ENCODE measurements at places on chromosomes 4 and X.

DNA sequence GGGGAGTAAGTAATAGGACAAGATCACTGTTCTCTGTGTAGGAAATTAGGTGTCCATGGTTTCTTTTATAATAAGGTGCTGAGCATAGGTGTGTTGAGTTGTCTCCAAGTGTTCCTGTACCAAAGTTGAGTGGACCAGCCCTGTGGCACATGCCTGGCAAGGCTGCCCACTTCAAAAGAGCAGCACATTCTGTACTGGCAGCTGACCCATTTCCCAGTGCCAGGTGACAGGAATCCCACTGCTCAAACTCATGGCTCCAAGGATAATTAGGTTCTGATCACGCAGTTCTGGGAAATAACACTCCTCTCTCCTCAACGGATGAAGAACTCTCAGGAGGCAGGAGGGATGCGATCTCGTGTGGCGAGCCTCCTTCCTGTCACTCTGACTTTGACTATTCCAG is 12.8 kb upstream of the LGI2 start:
- DNase-seq: no peak

DNA sequence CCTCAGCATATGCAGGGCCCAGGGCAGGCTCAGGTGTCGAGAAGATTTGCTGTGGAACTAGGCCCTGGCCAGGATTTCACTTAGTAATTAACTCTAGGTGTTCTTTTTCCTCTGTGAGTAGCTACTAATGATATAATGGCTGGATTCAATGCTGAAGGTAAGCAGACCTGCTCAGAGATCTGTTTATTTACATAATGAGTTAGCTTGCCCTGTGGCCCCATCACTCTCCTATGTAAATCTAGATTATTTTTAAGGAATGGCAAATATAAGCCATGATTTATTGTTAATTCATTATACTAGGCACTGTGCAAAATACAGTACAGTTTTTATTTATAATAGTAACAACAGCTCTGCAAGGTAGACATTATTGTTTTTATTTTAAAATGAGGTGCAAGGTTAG is 117.2 kb downstream of the IRF2 start:
- DNase-seq: no peak

DNA sequence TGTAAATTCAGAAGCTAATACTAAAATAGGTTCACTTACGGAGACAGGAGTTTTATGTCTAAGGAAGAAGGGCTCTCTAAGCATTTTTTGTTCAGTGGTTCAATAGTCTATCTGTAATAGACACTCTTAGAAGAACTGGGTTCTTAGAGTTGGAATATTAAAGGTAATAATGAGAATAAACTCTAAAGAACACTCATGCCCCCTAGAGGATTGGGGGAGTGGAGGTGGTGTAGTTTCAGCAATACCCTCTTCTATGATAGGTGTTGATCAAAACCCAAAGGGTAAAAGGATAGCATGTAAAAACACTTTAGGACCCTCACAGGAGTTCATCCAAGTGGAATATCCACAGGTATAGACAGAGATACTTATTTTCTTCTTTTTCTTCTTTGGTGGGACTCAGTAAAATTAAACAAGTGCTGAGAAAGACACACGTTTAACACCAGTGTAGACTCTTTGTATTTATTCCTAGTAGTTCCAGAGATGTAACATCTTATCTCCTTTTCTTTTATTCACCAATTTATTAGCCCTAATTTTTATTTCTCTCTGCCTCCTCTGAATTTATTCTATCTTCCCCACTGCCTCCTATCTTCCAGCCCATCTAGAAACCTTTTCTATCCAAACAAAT is 25.7 kb upstream of the MND1 start:
- DNase-seq: peak; percentile 35

DNA sequence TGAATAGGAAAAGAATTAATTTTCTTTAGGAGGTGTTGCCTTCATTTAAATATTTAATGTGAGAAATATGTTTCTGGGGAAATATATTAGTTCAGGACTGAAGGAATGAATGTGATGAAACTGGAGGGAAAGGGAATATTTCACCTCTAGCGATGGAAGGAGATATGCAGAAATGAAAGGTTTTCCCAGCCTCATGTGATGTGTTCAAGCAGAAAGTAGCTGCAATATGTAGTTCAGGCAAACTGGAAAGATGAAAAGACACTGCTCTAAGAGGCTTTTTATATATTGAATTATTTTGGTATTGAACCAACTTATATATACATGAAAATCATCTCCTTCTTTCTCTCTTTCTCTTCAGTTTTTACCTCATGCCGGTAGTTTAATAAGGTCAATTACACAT is 3.4 kb downstream of the GRID2 start:
- DNase-seq: no peak

DNA sequence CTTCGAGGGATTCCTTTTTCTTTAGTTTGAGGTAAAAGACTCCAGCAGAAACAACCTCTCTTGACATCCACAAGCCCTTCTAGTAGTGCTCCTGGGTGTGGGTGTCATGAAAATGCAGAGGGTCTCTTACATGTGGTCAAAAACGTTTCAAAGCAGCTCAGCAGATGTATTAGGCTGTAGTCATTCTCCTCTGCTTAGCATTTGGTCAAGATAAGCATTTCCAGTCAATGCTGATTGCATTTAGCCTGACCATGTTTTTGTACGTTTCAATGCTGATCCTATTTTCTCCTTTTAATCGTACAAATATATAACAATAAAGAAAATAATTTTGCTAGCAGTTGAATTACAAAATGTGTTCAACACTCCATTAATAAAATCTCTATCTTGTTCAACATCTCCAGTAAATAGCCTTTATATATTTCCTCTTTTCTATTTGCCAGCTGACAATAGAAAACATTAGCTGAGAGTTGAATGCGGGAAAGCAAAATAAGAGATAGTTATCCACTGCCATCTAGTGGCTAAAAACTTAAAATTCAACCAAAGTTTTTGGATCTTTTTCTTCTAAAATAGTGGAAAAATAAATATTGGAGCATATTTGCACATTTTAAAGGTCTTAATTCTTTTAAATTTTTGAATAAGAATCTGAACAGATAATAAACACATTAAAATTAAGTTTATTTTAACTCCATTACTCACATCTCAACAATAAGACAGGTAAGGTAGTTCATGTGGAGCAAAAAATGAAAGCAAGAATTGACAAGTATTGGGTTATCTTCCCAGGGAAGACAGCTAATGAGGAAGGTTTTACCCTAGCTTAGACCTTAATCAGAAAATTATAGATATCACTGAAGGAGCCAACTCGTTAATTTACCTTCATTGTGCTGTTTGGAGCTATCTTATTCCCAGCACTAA is 15.2 kb upstream of the PACRGL start:
- peak; percentile 15 for DNase-seq

DNA sequence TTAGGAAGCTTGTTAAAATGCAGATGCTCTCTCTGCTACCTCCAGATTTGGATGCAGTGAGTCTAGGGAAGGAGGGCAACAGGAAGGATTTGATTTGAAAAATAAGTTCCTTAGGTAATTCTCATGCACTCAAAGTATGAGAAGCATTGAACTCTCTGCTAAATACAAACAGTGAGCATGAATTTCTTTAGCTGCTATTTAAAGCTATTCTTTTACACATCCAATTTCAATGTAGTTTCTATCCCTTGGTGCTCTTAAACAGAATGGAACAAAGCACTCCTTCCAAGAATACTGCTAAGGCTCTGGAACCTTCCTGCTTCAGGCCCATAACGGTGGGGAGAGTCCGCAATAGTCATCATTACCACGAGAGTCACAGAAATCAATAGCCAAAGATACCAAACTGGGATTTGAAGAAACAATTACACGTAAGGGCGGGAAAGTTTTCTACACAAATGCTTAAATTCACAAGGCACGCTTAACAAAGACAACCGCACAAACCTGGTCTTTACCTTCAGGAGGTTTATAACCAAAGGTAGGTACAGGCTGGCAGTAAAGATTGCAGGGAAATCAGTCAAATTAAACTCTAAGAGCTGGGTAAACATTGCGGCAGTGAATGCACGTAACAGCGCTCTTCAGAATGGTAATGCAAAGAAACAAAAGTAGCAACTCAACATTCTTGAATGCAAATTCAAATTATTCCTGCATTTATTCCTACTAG is 123.2 kb upstream of the NAP1L5 start:
- DNase-seq: no peak

- DNase-seq: peak; percentile 70
Measured at GRCh38 chr4:122921971-122922876, at the start of gene NUDT6. Gene NUDT6, minus strand, starts transcription at chr4:122922597. Its CDS starts 25 bp downstream, at chr4:122922572.

DNA sequence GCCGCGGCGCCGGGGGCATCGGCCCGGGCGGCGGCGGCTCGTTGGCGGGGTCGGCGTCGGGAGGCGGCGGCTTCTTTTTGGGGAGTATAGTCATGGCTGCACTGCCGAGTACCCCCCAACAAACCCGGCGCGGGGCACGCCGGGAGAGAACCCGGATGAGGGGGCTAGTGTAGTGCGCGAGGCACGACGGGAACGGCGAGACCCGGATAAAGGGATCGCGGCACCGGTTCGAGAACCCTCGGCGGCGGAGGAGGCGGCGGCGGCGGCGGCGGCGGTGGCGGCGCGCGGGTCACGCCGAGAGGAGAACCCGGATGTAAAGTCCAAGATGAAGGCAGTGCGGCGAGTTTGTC is at the start of gene OTUD5:
TSS of gene OTUD5 (minus strand) at position 131 of the 350 bp plus-strand sequence. CDS start at position 94, 37 bp downstream.
- peak; percentile 78 for DNase-seq

GRCh38 chr4:187027272-187027671 is 303.6 kb upstream of the FAT1 start:
- no peak for DNase-seq

GRCh38 chr4:140996766-140997165 is 136.5 kb downstream of the RNF150 start:
- DNase-seq: no peak

DNA sequence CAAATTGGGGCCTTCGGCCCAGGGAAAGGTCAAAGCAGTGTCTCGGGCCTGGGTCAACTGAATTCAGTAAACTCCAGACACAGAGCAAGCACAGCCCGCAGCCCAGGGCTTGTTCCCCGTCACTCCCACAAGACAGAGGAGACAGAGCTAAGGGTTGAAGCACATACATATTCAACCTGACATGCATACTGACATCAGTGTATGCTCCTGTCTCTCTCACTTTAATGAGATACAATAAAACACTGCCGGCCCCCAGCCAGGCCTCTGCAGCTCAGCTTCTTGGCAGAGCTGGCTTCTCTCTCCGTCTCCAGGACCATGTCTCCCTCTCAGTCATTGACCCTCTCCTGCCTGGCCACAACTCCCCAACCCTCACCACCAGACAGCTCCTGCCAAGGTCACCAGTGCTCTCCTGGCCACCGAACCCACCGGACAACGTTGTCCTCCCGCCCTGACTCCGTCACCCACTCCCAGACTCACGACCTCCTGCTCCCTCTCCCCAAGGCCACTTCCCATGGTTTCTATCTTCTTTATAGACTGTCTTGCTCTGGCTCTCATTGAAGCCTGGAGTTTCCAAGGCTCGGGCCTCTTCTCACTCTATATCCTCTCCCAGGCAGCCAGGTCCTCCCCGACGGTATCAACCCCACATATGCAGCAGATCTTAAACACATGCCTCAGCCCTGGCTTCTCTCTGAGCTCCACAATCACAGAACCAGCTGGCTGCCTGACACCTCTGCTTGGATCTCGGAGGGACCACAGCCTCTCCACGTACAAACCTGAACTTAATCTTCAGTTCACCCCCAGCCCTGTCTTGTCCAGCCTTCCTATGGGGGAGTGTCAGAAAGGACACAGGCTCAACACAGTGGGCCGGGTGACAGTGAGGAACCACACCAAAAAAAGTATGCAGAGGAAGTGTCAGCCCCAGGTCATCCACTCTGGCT is 67.7 kb upstream of the C4orf50 start:
- DNase-seq: no peak

DNA sequence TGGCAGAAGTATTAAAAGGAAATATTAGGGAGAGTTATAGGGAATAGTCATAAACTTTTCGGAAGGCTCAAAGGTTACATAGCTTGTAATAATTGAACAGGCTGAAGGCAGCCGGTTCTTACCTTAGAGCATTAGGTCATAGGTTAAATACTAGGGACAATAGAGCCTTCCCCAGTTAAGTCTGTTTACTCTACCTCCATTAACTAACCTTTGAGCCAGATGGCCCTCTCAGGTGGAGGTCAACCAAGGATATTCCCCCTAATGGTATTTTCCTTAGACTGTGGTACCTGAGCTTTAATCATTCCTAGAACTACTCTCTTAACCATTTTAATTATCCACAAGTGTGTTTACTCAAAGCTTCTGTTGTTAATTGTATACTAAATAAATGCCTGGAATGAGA is 920.9 kb upstream of the PABPC4L start:
- no peak for DNase-seq

- no peak for DNase-seq
Measured at GRCh38 chr4:93891244-93891643, 62.7 kb downstream of the ATOH1 start.

- no peak for DNase-seq
Measured at GRCh38 chr4:157564218-157564617, 343.7 kb downstream of the GRIA2 start.

GRCh38 chrX:17527135-17527701 is 152.2 kb downstream of the NHS start:
- DNase-seq: no peak

Data from activated CD4-positive, alpha-beta T cell treated with anti-CD3 and anti-CD28 coated beads, Interleukin-10, Interleukin-2, amounts not matched to agents 100 ng/mL and 50 ng/mL, durations not matched to agents 16 hours and 8 hours (primary cell).